PC-3 (cell line): ENCODE measurements at places on chromosomes 12 and 14.

- DNase-seq, result peak; percentile 92
These were observed 14.8 kb downstream of the MMP14 start for GRCh38 chr14:22850944-22851764.

DNA sequence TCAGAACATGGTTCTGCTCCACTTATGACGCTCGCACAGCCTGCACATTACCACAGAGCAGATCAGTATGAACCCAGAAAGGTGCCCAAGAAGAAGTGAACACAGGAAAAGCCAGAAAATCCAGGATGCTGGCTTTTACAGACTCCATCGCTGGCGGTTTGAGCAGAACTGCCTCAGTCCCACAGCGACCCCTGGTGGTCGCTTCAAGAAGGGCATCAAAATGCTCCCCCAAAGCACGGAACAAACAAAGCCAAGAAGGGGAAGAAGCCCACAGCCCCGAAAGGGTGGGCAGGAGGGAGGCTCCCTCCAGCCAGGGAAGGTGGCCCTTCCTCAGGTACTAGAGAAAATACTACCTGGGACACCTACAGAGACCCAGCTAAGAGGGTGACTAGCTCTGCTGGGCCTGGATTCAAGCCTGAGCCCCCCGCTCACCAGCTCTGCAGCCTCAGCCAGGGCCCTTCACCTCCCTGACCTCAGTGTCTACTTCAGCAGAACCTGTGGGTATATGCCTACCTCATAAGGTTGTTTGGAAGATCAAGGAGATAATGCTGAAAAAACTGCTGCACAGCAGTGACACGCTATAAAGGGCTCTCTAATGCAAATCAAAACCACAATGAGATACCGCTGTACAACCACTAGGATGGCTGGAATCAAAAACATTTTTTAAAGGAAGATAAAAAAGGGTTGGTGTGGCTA is 98.1 kb downstream of the NCOR2 start:
- peak; percentile 30 for DNase-seq

- DNase-seq, result no peak
These were observed 208.7 kb upstream of the DIO3 start for GRCh38 chr14:101352567-101352966.

DNA sequence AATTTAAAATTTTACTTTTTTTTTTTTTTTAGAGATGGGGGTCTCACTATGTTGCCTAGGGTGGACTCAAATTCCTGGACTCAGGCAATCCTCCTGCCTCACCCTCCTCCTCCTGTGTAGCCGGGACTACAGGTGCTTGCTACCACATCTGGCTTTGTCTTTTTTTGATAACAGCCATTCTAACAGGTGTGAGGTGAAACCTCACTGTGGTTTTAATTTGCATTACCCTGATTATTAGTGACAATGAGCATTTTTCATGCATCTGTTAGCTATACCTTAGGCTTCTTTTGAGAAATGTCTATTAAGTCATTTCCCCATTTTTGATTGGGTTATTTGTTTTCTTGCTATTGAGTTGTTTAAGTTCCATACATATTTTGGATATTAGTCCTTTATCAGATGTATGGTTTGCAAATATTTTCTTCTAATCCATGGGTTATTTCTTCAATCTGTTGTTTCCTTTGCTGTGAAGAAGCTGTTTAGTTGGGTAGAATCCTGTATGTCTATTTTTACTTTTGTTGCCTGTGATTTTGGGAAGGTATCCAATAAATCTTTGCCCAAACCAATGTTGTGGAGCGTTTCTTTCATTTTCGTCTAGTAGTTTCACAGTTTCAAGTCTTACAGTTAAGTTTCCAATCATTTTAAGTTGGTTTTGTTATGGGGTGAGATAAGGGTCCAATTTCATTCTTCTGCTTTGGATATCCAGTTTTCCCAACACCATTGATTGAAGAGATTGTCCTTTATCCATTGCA is 86.1 kb downstream of the MYF5 start:
- DNase-seq, result no peak

GRCh38 chr14:99468836-99469592 is 11.6 kb downstream of the SETD3 start:
- DNase-seq, result peak; percentile 32

DNA sequence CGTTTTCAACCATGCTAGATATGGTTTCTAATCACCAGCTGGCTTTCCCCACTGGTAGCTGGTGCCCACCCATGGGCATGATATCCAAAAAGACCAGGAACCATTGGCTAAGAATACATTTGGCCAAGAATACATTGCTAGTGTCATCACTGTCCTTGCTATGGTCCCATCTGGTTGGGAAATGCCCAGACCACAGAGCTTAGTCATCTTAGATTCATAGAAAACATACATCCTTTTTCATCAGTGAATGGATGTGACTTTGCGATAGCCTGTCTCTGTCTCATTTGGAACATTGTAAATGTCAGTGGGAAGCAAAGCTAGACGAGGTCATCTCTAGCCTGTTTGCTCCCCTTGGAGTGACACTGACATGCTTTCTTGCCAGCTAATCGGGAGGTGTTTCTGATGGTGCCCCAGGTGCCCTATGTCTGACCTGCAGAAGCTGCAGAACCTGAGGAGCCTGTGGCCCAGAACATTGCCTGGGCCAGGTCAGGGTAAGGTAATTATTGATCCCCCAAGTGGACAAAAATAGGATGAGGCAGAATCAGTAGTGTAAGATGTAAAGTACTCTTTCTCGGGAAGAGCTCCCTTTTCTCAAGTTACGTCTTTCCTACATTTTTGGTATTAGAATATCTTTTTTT is 194.8 kb downstream of the SLC41A2 start:
- peak; percentile 88 for DNase-seq

- DNase-seq, result no peak
These were observed 349.7 kb downstream of the EMP1 start for GRCh38 chr12:13546231-13546630.
